ENCODE measurements at places on chromosomes 3 and 15. TPM values are rescaled to one million over a fixed set of nuclear protein-coding genes. Genes with fewer than 3 reads are reported as not detected.
A peak's percentile ranks its signal among the peaks of the same experiment; 100 is the strongest.

GRCh38 chr3:10641760-10642159 is 136.4 kb upstream of the ATP2B2 start:
- DNase-seq = no peak

Gene GRM2
- polyA plus RNA-seq = 0.03 TPM

- DNase-seq = no peak
Measured at GRCh38 chr15:64522226-64522823, 61.9 kb downstream of the ZNF609 start.

Gene PAK6
- polyA plus RNA-seq = 0.93 TPM

DNA sequence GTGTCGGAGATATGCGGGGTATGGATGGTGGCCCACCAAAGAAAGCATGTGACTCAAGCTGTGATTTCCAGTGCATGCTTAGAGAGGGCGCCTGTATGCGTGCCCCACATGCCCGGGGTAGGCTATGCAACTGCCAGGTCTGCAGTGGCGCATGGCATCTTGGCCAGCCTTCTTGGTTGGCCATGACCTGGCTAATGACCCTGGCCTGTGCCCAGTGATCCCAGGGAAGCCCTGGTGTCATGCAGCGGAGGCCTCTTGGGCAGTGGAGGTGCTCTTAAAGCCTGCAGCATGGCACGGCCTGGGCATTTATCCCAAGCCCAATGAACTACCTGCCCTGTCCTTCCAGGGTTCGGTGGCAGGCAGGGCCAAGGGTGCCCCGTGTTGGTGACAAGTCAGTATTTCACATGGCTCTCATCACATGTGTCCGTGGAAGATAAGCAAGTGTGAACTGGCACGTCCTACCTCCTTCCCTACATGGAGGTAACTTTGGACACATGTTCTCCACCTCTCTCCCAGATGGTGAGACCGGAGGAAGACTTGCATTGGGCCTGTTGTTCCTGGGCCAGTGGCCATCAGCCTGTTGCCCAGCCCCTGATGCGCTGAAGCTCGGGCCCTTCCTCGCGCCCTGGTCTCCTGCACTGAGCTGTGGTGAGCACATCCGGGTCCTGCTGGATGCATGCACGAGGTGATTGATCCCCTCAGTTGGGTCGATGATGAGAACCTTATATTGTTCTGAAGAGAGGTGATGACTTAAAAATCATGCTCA is 192.0 kb downstream of the UBE3A start:
- peak; percentile 27 for DNase-seq

DNA sequence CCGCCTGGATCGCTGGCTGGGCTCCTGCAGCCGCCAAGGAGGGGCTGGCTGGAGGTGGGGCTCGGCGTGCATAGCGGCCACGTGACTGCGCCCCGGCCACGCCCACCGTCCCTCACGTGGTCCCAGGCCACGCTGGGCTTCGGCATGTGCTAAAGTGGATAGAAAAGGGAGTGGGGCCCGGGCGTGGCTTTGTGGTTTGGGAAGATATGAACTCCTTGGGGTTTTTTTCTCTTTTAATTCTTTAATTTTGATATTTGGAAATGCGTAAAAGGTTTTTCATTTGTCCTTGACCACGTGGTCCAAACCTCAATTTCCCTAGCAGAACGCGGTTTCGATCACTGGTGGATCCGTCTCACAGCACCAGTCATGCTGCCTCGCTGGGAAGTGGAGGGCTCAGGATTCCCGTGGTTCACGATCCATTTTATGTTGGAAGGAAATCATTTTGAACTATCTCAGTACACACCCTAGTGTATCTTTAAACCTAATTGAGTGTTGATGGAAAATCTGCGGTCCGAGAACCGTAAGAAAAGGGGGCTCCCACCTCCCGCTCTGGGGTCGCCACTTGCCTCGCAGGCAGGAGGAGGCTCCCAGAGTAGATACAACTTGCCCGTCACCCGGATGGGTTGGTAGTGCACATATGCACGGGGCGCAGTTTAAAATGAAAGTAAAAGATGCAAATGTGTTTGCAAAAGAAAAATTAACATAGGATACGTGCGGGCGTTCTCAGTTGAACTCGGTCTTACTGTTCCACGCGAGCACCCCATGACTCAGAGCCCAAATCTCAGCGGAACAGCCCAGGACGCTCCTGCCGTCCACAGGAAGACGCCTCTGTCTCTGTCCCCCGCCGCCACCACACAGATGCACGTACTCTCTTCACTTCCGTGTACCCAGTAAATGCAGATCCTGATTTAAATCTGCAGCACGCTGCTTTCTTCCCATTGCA is 141.9 kb downstream of the PGPEP1L start:
- peak; percentile 79 for DNase-seq

DNA sequence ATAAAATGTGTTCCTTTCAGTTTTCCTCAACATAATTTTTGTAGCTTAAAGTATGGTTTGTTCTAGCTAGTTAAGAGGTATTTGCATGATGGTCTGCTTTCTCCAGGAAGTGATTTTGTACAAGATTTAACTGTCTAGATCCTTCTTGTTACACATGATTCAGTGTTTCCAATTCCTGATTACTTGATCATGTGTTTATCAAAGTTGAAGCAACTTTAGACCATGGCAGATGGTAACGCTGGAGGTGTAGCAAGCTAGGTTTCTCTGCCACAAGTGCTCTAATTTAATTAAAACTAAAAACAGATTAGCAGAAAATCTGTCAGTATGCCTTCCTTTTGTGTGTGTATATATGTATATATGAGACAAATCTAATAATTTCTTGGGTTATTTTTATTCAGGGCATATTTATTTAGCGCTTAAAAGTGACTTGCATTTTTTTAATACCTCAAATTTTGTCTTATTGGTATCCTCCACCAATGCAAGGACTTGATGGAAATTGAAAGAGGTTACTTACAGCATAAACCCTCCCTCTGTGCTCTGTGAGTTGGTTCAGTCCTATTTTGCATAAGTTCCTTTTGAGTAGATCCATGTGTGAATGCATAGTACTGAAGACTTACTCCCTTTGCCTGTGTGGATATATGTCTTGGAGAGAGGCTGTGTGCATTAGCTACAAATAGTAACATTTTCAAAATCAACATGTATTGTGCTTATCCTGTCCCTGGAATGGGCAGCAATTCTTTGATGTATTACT is 157.3 kb upstream of the CGNL1 start:
- DNase-seq = no peak

Gene CPN2
- 0.14 TPM for polyA plus RNA-seq

DNA sequence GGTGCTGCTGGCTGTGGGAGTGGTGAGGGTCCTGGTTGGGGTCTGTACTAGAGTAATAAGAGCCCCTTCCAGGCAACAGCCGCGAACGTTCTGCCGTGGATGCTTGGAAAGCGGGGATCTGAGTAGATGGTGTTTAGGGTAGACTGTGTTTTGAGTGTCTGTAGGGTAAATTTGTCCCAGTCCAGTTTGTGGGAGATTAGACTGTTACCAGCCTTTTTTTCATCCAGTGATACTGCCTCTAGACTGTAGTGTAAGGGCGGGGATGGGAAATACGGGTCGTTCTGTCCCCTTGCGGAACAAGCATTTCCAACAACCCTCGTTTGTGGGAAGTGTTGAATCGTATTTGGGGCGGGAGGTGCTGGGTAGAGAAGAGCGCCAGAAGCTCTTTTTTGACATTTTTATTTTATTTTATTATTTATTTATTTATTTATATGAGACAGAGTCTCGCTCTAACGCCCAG is 424 bp downstream of the HAUS2 start:
- DNase-seq = no peak

- no peak for DNase-seq
Measured at GRCh38 chr15:45849136-45849535, 214.3 kb downstream of the SQOR start.

DNA sequence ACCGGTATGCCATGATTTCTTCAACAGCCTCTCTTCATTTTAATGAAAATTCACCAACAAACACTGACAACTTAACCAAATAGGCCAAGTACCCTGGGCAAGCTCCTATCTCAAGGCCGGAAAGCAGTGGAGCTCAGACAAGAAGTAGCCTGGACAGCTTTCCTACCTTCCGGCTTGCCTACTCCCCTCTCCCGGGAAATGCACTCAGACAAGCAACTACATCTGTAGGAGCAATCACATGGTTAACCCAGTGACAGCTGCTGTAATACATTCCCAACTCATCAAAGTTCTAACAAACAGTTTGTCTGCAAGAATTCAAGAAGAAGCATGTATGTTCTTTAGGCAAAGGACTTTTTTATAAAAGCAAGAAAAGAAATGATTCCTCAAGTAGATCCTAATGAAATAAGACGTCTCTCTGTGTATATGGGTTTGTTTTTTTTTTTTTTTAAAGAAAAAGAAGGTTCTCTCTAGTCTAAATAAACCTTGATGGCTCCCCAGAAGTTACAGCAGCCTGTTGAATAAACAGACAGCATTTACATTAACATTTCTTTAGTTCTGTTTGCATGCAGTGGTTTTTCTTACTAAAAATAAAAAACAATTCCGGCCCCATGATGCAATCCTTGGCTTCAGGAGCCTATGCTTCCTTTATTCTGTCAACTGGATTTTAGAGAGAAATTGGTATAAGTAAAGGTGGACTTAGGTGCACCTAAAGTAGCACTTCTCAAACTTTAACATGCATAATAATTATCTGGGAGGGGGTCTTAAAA is 278.7 kb downstream of the NEK10 start:
- no peak for DNase-seq

Gene BTBD1
- polyA plus RNA-seq = 103 TPM

GRCh38 chr3:119884161-119884557 is 102.3 kb downstream of the NR1I2 start:
- DNase-seq = no peak

Gene CHRNA7
- 0.98 TPM for polyA plus RNA-seq

- no peak for DNase-seq
Measured at GRCh38 chr3:5312290-5312689, 124.8 kb downstream of the EDEM1 start.

Gene MRAS
- 245 TPM for polyA plus RNA-seq

- no peak for DNase-seq
Measured at GRCh38 chr3:16484216-16484615, 29.3 kb downstream of the RFTN1 start.

- no peak for DNase-seq
Measured at GRCh38 chr15:61090386-61091288, 138.5 kb downstream of the RORA start.

Gene MAGEF1
- polyA plus RNA-seq = 24.7 TPM

DNA sequence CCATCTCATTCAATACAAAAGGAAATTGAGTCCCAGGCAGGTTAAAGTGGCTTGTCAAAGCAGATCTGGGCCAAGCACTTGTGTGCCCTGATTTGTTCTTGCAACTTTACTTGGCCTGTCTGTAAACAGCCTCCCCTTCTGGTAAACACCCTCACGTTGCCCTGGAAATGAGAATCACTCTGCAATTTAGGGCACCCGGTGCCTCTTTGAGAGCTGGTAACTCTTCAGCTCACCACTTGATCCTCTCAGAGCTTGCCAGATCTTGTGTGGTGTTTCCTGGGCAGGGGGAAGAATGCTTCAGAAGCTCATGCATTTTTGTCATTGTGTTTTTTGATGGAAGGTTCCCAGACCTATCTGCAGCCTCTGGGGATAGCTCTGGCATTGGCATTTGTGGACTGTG is 11.3 kb downstream of the MED12L start:
- DNase-seq = no peak

DNA sequence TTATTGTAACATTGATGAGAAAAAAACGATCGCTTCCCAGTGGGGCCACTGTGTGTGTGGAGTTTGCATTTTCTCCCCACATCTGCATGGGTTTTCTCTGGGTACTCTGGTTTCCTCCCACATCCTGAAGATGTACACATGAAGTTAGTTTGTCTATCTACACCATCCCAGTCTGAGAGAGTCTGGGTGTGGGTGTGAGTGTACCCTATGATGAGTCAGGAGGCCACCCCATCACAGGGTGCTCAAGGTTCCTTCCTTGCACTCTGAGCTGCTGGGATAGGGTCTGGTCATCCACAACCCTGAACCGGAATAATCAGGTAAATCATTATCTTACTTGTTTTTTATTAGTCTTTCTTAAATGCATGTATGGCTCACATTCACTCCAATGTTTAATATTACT is 457.1 kb downstream of the NTRK3 start:
- no peak for DNase-seq

Gene GOLGA8N
- 12.6 TPM for polyA plus RNA-seq

Gene CLDN1
- polyA plus RNA-seq = 0.11 TPM

- no peak for DNase-seq
Measured at GRCh38 chr15:60737217-60737616, 258.3 kb upstream of the ICE2 start.

Gene MYZAP
- 506 TPM for polyA plus RNA-seq

Gene TMOD2
- 3.0 TPM for polyA plus RNA-seq

GRCh38 chr3:196989721-196990262 is 21.2 kb upstream of the PIGZ start:
- DNase-seq = peak; percentile 46

Gene CEP97
- polyA plus RNA-seq = 1.9 TPM

DNA sequence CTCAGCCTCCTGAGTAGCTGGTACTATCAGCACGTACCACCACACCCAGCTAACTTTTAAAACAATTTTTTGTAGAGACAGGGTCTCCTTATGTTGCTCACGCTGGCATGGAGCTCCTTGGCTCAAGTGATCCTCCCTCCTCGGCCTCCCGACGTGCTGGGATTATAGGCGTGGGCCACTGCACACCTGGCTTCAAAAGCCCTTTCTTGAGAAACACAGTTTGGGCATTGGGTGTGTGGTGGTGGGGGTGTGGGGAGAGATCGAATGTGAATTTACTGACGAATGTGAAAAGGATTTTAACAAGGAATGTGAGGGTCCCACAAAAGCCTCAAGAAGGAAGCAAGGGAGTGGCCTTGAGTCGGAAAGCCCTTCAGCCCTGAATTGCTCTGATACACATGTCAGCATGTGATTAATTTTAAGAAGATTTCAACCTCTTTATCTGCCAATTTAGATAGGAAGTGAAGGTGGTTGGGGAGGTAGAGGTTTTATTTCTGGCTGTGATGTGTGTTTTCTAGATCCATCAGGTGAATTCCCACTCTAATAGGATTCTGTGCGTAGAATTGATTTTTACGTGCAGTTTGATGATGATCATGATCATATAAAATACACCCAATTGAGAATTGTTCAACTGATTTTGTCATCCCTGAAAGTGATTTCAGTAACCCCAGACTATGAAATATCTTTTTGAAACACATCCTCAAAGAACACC is 1.1 kb downstream of the CCR4 start:
- DNase-seq = no peak

GRCh38 chr3:132183811-132184210 is 133.4 kb upstream of the ACP3 start:
- no peak for DNase-seq

GRCh38 chr3:3699816-3700633 is 99.2 kb upstream of the LRRN1 start:
- no peak for DNase-seq

DNA sequence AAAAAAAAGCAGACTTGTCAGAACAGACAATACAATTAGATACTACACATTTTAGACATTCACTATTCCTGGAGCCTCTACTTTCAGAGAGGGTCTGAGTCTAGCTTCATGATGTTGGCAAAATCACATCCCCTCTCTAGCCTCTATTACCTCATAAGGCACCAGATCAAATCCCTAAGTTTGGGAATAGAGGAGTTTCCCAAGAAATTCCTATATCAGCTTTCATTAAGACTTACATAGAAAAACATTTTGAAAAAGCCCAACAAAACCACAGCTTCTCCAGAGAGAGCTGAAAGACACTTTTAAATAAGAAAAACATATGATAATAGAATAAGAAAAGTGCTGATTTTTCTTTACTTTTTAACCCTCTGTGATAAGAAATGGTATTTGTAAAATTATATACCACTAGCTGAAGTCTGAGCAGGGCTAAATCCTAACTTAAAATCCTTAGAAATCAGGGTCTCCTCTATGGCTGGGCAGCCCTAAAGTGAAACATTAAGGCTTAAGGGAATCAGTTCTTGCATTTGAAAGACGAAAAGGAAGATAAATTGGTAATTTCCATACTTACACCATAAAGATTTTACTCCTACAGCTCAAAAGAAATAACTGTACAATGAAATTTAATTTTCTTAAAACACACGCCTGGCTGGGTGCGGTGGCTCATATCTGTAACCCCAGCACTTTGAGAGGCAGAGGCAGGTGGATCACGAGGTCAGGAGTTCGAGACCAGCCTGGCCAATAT is 4.3 kb downstream of the TBC1D2B start:
- DNase-seq = no peak

Measured in heart left ventricle (tissue), 16 donors.